ENCODE measurements at places on chromosomes 4 and X.
A peak's percentile ranks its signal among the peaks of the same experiment; 100 is the strongest.

DNA sequence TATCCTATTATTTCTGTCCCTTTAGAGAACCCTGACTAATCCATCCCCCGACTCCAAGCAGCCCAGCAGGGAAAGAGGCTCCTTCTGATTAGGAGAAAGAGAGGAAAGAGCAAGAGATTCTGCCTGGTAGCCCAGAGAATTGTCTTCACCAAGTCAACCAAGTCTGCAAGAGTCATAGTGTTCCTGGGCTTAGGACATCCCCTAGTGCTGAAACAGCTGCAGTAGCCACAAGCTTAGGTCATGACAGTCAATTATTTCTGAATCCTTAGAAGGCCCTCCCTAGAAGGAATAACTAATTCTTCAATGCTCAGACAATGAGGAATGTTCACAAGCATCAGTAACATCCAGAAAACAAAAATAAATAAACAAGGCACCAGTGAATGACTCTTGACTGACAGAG, 480.3 kb upstream of the GRIA3 start:
- DNase-seq = no peak

- no peak for DNase-seq
These were observed 7.5 kb upstream of the SPINK2 start for GRCh38 chr4:56828784-56829535.

DNA sequence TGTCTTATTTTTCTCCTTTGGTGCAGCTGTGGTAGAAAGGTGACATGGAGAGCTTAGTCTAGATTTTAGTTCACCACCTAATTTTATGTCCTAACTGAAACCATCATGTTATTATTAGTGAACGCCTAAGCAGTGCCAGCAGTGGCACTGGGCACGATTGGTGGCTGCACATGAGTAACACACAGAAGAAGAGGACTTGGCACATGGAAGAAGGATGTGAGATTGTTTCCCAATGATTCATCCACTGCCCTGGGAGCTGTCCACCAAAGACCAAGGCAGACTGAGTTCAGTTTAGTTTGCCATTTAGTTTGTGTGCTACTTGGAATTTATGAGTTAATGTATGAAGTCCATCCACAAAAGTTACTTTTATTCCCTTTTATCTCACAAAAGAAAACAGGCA, 68.1 kb upstream of the NAP1L5 start:
- no peak for DNase-seq

- DNase-seq = no peak
These were observed 833 bp downstream of the FGD1 start for GRCh38 chrX:54494989-54495813.

GRCh38 chr4:105520819-105521790, 31.3 kb upstream of the ARHGEF38 start:
- DNase-seq = no peak

GRCh38 chr4:97367878-97368277, 775.4 kb downstream of the STPG2 start:
- DNase-seq = no peak

GRCh38 chrX:68503836-68504636, 5.2 kb downstream of the YIPF6 start:
- no peak for DNase-seq

GRCh38 chrX:40007756-40008705, 89.7 kb downstream of the BCOR start:
- no peak for DNase-seq

- DNase-seq = no peak
These were observed 110.5 kb upstream of the ENPP6 start for GRCh38 chr4:184328022-184328736.

GRCh38 chr4:42280327-42281095, 116.8 kb upstream of the SHISA3 start:
- DNase-seq = peak; percentile 33

DNA sequence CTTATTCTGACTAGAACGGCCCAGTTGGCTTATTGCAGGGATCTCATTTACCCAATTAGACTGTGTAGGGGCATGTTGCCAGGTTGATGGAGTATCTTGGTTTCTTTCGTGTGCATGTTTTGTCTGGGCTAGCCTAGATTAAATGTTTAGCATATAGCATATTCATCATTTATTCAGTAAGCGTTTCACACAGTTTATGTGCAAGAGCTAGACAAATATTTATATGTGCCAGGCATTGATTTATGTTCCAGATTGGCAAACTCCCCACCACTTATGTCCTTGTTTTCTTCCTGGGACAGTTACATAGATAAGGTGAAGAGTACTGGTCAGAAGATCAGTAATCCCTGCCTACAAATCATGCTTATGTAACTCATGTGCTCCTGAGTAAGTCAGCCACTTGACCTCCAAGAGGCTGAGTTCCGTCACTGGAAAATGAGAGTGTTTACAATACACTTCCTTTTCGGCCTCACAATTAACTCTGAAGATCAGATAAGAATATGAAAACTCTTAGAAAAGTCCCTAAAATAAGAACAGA, 57.2 kb downstream of the RUFY3 start:
- no peak for DNase-seq

DNA sequence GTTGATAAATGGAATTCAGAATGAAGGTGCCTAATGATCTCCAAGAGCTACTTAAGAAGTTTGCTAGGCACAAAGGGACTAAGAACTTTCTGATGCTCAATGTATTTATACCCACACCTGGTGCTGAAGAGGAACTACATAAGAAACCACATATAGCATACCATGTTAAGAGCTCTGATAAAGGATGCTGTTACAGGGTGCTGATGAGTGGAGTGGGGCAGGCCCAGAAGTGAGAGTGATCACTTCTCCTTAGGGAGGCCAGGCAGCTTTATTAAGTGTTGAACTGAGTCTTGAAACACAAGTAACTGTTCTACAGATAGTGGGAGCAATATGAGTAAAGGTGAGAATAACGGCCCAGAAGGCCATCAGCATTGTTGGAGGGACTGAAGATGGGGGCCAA, 68.3 kb upstream of the CHRDL1 start:
- DNase-seq = no peak

- DNase-seq = no peak
These were observed 7.7 kb downstream of the GAK start for GRCh38 chr4:924107-925096.

DNA sequence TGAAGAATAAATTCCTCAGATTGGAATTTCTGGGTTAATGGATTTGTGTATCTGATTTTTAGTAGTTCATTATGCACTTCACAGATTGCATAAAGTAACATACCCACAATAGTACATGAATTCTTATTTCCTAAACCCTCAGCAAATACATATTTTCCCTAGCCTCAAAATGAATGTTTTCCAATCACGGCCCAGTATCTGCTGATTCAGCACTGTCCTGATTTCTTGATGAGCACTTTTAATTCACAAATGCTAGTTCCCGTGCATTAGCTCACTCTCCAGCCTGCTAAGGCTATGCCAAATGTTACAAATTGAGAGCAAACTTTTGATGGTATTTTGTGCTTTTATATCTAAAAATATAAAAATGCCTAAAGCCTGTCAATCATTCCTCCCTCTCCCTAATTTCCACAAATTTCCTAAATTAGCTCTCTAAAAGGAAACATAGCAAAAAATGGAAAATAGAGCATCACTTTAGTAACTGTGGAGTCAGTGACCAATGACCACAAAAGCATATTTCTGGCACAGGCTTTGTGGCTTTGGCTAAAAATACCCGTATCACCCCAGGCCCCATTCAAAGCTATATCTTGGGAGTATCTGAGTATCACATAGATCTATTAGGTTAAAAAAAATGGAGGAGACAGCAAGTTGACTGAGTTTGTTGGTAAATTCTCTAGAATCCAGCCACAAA, 75.5 kb downstream of the NAF1 start:
- DNase-seq = no peak

- no peak for DNase-seq
These were observed 11.0 kb upstream of the CXCL2 start for GRCh38 chr4:74109870-74110605.

GRCh38 chrX:104137496-104137895, 19.3 kb downstream of the SLC25A53 start:
- DNase-seq = peak; percentile 34

- DNase-seq = no peak
These were observed 50.3 kb downstream of the MED28 start for GRCh38 chr4:17664755-17665154.

- no peak for DNase-seq
These were observed 79.4 kb upstream of the EFNB1 start for GRCh38 chrX:68749426-68749825.

All from T-helper 2 cell (primary cell).